ENCODE measurements at places on chromosomes 7 and 10.

DNA sequence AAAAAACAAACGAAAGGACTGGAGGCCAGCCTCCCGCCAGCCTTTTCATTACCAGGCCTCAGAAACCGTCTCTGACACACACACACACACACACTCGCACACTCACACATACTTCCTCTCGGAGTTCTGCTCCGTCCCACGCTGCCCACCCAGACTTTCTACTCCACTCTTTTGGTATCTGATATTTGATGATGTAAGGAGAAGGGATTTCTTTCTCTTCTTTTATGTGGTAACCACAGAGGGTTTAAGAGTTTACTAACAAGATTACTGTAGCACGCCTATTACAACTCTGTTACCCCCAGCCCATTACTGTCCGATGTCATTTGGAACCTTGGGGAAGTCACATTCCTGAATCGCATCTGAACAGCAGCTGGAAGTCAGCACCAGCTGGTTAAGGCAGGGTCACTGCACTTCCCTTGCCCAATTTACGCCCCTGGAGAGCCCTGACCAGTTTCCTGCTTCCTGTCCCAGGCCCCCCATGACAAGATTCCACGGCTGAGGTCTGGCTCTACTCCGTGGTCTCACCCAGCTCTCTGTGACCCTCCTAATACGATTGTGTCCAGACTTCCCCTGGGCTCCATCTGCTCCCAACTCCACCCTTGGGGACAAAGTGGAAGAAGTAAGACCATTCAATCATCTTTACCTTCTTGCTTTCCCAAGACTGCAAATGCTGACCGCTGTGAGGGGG lies 1.1 kb downstream of the DENND2A start:
- DNase-seq, result peak; percentile 64

DNA sequence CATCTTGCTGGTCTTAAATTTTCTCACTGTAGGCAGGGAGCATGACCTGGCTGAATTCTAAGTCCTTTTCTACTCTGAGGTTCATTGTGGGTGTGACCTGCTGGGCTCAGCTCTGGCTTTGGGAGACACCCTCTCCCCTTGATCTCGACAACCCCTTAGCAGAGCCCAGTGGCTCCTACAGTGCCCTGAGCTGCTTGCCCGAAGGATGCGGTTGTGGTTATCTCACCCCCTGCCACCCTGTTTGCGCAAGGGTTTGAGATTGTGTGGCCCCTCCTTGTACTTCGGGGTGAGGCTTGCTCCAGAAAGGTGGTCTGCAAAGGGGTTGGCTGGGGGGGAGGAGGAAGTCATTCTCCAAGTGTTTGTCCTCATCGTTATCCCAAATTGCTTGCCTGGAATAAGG lies 55.3 kb downstream of the TCF7L2 start:
- no peak for DNase-seq

DNA sequence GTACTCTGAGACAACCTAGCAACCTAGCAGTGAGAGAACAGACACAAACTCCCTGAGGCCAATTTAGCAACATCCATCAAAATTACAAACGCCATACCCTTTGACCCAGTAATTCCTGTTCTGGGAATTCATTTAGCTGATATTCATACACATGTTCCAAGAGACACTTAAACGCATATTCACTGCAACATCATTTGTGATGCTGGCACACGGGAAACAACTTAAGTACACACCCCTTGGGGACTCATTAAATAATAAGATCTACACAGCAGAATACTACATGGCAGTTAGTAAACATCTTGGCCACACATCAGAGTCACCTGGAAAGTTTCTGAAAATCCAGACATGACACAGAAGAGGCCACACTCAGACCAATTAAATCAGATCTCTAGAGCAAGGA lies 17.6 kb downstream of the NUDCD3 start:
- no peak for DNase-seq

- DNase-seq, result no peak
Measured at GRCh38 chr7:14931511-14932215, 29.1 kb upstream of the DGKB start.

- no peak for DNase-seq
Measured at GRCh38 chr10:12165036-12165435, 30.7 kb downstream of the NUDT5 start.

GRCh38 chr7:125061776-125062397 lies 132.3 kb upstream of the POT1 start:
- peak; percentile 8 for DNase-seq
